ENCODE measurements at places on chromosomes 4 and X.

DNA sequence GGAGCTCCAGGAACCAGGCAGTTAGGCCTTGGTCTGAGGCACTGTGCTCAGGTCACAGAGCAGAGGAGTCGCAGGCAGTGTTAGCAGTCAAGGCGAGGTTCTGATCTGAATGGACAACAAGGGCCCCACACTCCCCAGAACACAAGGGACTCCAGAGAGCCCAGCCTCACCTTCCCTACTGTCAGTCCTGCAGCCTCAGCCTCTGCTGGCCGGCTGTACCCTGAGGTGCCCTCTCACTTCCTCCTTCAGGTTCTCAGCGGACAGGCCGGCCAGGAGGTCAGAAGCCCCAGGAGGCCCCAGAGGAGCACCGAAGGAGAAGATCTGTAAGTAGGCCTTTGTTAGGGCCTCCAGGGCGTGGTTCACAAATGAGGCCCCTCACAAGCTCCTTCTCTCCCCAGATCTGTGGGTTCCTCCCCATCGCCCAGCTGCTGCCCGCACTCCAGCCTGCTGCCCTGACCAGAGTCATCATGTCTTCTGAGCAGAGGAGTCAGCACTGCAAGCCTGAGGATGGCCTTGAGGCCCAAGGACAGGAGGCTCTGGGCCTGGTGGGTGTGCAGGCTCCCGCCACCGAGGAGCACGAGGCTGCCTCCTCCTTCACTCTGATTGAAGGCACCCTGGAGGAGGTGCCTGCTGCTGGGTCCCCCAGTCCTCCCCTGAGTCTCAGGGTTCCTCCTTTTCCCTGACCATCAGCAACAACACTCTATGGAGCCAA, 26.2 kb downstream of the MAGEA9 start:
- no peak for DNase-seq

DNA sequence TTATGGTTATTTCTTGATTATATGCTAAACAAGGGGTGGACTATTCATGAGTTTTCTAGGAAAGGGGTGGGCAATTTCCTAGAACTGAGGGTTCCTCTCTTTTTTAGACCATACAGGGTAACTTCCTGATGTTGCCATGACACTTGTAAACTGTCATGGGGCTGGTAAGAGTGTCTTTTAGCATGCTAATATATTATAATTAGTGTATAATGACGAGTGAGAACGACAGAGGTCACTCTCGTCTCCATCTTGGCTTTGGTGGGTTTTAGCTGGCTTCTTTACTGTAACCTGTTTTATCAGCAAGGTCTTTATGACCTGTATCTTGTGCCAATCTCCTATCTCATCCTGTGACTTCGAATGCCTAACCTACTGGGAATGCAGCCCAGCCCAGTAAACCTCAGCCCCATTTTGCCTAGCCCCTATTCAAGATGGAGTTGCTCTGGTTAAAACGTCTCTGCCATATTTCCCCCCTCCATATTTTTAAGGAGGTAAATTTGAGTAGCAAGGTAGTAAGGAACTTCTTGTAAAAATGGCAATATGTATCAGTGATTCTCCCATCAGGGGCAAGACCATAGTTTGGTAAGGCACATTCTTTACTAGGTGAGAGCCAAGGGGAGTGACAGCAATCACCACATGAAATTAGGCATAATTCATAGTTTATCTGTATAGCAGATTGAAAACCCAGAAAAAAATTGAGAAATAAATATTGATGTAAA, 2.6 kb downstream of the CXCL2 start:
- DNase-seq: no peak

DNA sequence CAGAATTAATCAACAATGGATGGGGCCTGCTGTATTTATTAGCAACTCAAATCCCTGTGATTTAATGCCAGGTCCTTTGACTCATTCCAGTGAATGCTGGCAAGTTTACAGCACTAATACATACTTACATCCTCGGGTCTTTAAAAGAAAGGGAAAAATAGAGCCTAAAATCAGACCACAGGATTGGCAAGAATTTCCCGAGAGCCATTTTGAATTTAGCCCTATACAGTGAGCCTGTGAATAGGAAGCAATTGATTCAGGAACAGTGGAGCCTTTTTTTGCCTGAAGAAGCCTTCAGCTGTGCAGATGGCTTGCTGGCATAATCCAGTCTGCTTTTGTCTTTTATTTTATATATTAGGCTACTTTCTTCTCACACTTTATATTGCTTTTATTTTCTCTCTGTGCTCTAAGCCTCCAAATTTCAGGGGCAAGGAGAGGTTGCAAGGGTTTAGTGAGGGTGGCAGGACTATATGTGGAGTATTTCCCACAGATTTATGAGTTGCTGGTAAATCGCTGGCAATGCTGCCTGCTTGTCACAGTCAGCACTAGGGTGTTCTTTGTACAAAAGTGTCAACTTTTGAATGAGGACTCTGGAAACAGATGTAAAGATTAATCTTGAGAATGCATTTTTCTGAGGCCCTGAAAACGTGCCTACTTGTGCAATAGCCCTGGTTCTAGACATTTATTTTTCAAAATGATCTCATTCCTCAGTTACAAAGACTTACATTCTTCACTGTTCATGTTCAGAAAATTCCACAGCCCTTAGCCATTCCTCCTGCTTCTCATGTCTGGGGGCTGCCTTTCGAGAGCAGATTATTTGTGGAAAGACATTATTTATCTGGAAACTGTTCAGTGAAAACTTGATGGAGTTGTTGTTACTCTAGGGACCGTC, 303.5 kb downstream of the SPRY1 start:
- no peak for DNase-seq

GRCh38 chr4:78291277-78291676, 234.2 kb downstream of the FRAS1 start:
- no peak for DNase-seq

- DNase-seq: peak; percentile 28
These were observed 533 bp downstream of the IL15 start for GRCh38 chr4:141636771-141637460.

GRCh38 chr4:184748251-184748652, 14.4 kb upstream of the CENPU start:
- DNase-seq: no peak

- peak; percentile 55 for DNase-seq
These were observed 76.0 kb downstream of the SPIN4 start for GRCh38 chrX:63275127-63275526.

DNA sequence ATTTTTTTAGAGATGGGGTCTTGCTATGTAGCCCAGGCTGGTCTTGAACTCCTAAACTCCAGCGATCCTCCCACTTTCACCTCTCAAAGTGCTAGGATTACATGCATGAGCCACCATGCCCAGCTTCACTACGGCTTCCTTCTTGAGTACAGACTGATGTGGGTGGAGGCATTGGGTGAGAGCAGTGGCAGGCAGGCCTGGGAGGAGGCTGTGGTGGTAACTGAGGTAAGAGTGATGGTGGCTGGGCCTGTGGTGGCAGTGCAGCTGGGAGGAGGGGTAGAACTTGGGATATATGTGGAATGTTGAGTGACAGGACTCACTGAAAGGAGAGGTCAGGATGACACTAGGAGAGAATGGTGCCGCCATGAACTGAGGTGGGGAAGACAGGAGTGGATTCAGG, 80.9 kb downstream of the MED28 start:
- no peak for DNase-seq

DNA sequence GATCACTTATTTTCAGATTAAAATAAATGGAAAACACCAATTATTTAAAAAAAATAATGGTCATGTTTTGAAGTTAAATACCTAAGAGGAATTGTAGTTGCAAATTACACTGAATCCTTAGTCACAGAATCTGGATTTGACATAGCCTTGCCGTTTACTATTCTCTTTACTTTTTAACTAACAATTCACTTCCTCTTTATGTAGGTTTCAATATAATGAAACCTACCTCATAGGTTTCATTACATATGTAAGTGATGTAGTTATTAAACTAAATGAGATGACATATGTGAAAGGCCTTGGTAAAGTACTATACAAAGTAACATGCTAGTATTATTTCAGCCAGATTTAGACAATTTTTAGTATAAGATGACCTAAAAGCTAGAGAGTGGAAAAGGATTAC, 6.5 kb downstream of the SPP1 start:
- DNase-seq: no peak

GRCh38 chr4:70533791-70534190, 15.4 kb downstream of the AMTN start:
- DNase-seq: no peak

- DNase-seq: peak; percentile 18
These were observed 12.3 kb downstream of the MMRN1 start for GRCh38 chr4:89906777-89907521.

DNA sequence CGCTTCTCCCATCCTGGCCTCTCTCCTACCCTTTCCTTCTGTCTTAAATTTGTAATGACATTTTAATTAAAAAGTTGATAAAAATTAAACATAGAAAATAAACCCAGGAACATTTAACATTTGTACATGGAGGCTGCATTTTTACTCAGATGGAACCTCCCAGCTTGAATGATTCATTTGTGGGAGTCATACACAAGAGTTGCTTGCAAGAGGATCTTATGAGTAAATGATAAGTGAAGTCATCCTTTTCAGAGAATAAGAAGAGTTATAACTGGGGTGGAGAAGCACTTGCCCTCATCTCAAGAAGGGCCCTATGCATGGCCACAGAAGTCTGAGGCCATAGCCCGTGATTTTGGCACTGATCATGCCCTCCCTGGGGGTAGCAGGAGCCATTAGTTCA, 482.9 kb upstream of the BOD1L1 start:
- DNase-seq: no peak

- peak; percentile 67 for DNase-seq
These were observed 802 bp downstream of the BMP2K start for GRCh38 chr4:78776729-78777575.

DNA sequence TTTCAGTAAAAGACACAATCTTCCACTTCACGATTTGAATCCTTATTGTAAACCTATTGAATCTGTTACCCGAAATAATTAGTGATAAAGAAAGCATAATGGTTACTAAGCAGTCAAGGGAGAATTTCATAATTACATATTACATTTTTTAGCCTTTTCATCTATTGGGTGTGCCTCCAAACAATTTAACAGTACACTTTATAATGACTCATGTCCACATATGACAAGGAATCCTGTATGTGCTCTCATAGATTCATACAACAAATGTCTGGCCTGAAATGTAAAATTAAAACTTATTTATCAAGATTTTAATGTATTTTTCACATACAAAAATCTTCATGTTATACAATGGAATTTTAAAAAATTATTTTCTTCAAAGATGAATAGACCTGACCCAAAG, 39.4 kb downstream of the PPP3CA start:
- no peak for DNase-seq

- DNase-seq: no peak
These were observed 34.5 kb upstream of the VEGFD start for GRCh38 chrX:15418707-15419181.

DNA sequence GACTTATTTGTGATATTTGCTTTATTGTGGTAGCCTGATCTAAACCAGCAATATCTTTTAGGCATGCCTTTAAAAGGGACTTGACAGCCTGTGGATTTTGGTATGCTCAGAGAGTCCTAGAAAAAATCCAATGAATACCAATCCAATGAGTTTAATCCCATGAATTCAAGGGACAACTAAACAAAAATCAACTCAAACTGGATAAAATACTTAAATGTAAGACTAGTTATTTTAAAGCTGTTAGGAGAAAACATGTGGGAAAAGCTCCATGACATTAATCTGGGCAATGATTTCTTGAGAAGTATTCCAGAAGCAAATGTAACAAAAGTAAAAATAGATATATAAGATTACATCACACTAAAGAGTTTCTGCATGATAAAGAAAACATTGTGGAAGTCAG, 711.5 kb upstream of the PITX2 start:
- no peak for DNase-seq

DNA sequence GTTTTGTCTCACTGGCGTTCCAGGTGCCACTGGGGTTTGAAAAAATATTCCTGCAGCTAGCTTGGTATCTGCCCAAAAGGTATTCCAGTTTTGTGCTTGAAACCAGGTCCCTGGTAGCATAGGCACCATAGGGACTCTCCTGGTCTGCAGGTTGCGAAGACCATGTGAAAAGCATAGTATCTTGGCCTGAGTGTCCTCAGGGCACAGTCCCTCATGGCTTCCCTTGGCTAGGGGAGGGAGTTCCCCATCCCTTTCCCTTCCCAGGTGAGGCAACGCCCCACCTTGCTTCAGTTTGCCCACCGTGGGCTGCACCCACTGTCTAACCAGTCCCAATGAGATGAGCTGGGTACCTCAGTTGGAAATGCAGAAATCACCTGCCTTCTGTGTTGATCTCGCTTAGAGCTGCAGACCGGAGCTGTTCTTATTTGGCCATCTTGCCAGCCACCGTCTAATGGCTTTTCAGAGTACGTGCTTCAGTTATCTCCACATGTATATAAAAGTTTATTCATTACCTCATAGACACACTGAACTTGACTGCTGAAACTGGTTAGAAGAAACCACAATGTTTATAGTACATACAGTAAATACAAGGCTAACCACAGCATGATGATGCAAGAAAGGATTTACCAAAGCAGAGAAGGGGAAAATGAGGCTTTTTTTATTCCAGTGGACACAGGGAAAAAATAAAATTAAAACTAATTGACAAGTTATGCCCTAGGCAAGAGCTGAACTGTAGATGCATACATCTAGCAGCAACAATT, 10.6 kb downstream of the PBDC1 start:
- DNase-seq: no peak

- DNase-seq: peak; percentile 30
These were observed 1.5 kb upstream of the PUDP start for GRCh38 chrX:7149411-7149810.

DNA sequence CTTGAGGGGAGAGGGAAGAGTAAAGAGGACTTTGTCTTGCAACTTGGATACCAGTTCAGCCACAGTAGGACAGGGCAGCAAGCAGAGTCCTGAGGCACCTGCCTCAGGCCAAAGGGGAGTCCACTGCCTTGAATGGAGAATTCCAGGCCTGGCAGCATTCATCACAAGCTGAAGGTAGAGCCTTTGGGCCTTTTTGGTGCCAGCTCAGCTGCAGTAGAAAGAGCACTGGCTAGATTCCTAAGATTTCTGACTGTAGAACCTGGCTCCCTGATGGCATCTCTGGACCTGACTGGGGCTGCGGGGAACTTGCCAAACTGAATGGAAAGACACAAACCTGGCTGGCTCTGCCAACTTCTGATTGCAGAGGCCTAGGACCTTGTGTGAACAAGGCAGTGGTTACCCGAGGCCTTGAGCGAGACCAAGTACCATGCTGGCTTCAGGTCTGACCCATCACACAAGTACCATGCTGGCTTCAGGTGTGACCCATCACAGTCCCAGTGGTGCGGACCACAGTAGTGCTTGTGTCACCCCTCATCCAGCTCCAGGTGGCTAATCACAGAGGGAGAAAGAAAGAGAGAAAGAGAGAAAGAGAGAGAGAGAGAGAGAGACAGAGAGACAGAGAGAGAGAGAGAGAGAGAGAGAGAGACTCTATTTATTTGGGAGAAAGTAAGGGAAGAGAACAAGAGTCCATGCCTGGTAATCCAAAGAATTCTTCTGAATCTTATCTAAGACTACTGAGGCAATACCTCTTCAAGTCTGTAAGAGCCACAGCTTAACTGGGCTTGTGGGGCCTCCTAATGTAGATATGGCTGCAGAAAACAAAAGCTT, 137.6 kb upstream of the SPIN4 start:
- no peak for DNase-seq

GRCh38 chr4:95508421-95508820, 40.4 kb downstream of the UNC5C start:
- DNase-seq: peak; percentile 2

GRCh38 chr4:144594471-144594986, 51.4 kb upstream of the HHIP start:
- no peak for DNase-seq

Data from activated CD4-positive, alpha-beta T cell treated with anti-CD3 and anti-CD28 coated beads, Interleukin-2, Interleukin-6, amounts not matched to agents 100 ng/mL and 50 ng/mL, durations not matched to agents 16 hours and 8 hours (primary cell).